ENCODE measurements at places on chromosomes 6 and 20.
A peak's percentile ranks its signal among the peaks of the same experiment; 100 is the strongest.

- no peak for DNase-seq
Measured at GRCh38 chr6:163922562-163922961, 508.0 kb downstream of the QKI start.

DNA sequence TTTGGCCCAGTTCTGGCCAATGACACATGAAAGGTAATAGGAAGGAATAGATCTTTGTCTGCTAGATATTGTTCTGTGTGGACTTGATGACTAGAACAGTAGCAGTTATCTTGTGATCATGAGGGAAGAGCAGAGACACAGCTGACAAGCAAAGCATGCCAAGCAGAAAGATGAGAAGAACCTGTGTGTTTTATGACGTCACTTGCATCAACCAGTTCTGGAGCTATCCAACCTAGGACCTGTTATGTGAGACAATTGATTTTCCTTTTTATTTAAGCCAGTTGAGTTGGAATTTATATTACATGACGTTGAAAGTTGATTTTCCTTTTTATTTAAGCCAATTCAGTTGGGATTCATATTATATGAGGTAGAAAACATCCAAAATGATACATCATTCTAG, 143.2 kb downstream of the MCHR2 start:
- no peak for DNase-seq

DNA sequence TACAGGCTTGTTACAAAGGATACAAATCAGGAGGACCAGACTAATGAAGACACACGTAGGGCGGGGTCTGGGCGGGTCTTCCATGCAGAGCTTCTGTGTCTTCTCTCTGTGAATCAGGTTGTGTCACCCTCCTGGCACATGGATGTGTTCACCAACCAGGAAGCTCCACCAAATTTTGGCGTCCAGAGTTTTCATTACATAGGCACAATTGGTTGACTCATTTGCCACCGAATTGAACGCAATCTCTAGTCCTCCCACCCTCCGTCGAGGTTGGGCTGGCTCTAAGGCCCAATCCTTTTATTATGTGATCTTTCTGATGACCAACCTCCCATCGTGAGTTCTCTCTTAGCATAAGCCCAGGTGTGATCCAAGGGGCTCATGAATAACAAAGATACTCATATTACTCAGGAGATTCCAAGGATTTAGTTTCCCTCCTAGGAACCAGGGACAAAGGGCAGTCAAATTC, 36.3 kb upstream of the DDR1 start:
- no peak for DNase-seq

DNA sequence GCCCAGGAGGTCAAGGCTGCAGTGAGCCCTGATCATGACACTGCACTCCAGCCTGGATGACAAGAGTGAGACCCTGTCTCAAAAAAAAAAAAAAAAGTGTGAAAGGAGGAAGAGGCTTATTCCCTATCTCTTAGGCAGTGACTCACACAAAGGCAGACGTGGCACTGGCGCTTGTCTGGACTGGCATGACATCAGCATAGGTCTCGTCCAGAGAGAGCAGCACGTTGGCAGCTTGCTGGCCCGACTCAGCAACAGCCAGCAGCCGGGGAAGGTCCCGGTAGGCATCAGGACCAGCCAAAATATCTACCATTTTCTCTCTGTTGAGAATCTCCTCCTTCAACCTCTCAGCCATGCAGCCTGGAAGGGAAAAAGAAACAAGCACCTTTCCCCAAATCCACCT, 14.1 kb downstream of the CDK5RAP1 start:
- DNase-seq = no peak

DNA sequence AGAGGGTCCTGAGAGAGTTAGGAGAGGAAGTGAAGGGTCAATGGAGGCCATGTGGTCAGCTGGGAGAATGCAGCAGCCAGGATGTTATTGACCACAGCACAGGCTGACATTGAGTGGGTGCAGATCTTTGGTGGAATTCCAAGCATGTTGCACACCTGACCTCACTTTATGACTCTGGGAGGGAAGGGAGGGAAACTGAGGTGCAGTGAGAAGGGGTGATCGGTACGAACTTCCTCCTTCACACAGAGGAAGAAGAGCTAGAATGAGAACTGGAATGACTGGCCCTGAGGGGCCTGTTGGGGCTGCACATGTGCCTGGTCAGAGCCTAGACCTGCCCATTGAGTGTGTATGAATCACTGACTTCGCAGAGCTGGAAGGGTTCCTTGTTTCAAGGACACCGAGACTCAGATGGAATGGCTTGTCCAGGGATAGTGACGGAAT, 9.8 kb downstream of the FAM83D start:
- DNase-seq = no peak

GRCh38 chr6:98433325-98434056, 400.9 kb upstream of the POU3F2 start:
- no peak for DNase-seq

DNA sequence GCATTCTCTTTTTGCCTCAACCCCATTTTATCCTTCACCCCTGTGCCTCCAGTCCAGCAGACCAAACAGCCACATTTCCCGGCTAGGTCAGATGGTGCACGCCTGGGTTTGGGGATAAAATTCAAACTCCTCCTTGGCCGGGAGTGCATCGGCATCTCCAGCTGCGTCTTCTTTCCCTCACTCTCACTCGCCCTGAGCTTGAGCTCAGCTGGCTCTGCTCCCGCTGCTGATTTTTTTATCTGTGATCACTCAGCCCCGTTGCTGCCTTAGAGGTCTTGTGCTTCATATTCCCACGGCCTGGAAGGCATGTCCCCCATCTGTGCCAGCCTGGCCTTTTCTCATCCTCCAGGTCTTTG, 6.8 kb upstream of the EZR start:
- no peak for DNase-seq

GRCh38 chr20:35207950-35208611, 18.4 kb upstream of the MMP24 start:
- peak; percentile 95 for DNase-seq

- DNase-seq = no peak
Measured at GRCh38 chr6:112144145-112144926, 56.9 kb downstream of the FAM229B start.

All from SW 1271 (cell line).